ENCODE measurements at places on chromosomes 3 and 15. TPM values are rescaled to one million over a fixed set of nuclear protein-coding genes. Genes with fewer than 3 reads are reported as not detected.

DNA sequence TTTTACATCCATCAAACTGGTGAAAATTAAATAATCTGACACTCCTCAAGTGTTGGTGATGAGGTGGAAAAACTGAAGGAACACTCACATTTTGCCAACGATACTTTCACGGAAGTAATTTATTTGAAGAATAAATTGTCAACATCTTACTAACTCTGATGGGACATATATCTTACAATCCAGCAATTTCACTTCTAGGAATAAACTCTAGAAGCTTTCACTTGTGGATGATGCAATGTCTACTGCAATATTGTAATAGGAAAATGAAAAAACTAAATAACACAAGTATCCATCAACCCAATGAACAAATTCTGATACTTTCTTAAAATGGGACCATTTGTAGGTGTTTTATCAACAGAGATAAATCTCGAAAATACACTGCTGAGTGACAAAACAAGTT lies 16.2 kb upstream of the LIPC start:
- no peak overlapping the region for H3K4me3 ChIP-seq
- DNase-seq = no peak
- H3K4me1 ChIP-seq = no peaks in the 10 kb centered on the region
- no peaks in the 10 kb centered on the region for H3K36me3 ChIP-seq
- H3K27me3 ChIP-seq = no peaks in the 10 kb centered on the region

- H3K36me3 ChIP-seq = no peaks in the 10 kb centered on the region
- peak; percentile 52 for DNase-seq
- H3K27me3 ChIP-seq = no peaks in the 10 kb centered on the region
- peak overlapping the region; percentile 87 for H3K4me3 ChIP-seq
These were observed 1.3 kb downstream of the TLE3 start for GRCh38 chr15:70096215-70097062.

- H3K27ac ChIP-seq = no peak overlapping the region
- no peak overlapping the region for H3K4me3 ChIP-seq
- H3K36me3 ChIP-seq = no peaks in the 10 kb centered on the region
- no peaks in the 10 kb centered on the region for H3K27me3 ChIP-seq
- no peaks in the 10 kb centered on the region for H3K4me1 ChIP-seq
These were observed 42.7 kb downstream of the ITGA11 start for GRCh38 chr15:68389041-68389930.

GRCh38 chr3:43073836-43074220 lies 32.1 kb downstream of the POMGNT2 start:
- no peak overlapping the region for H3K27ac ChIP-seq
- no peak for DNase-seq
- H3K27me3 ChIP-seq = no peaks in the 10 kb centered on the region

DNA sequence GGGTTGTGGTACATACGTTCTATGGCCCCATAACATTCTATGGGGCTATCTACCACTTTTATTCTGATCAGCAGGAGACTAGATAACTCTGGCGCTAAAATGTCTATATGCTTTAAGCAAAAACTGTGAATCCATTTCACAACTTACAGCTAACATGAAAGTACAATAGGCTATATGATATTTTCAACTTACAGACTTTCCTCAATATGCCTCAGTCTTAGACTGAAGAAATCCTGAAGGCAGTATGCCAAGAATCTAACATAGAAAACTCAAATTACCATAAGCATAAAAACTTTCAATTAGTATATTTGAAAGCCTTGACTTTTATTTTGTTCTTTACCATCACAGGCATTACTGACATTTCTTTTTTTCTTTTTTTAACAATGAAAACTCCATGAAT lies 81.4 kb downstream of the CBLB start:
- H3K27me3 ChIP-seq = no peaks in the 10 kb centered on the region
- H3K27ac ChIP-seq = no peak overlapping the region
- no peak overlapping the region for H3K4me3 ChIP-seq
- DNase-seq = no peak
- H3K4me1 ChIP-seq = peaks cover 4% of the 10 kb centered on the region
- no peaks in the 10 kb centered on the region for H3K36me3 ChIP-seq

GRCh38 chr3:15440891-15441290 lies 13.5 kb downstream of the EAF1 start:
- H3K36me3 ChIP-seq = peaks cover 28% of the 10 kb centered on the region
- no peak for DNase-seq
- H3K27ac ChIP-seq = no peak overlapping the region
- no peaks in the 10 kb centered on the region for H3K4me1 ChIP-seq
- H3K4me3 ChIP-seq = no peak overlapping the region
- H3K27me3 ChIP-seq = no peaks in the 10 kb centered on the region

GRCh38 chr15:52255008-52255407 lies 40.6 kb downstream of the MYO5C start:
- DNase-seq = no peak
- H3K36me3 ChIP-seq = peaks cover 4% of the 10 kb centered on the region
- peaks cover 10% of the 10 kb centered on the region for H3K4me1 ChIP-seq
- H3K27me3 ChIP-seq = no peaks in the 10 kb centered on the region
- H3K4me3 ChIP-seq = no peak overlapping the region

DNA sequence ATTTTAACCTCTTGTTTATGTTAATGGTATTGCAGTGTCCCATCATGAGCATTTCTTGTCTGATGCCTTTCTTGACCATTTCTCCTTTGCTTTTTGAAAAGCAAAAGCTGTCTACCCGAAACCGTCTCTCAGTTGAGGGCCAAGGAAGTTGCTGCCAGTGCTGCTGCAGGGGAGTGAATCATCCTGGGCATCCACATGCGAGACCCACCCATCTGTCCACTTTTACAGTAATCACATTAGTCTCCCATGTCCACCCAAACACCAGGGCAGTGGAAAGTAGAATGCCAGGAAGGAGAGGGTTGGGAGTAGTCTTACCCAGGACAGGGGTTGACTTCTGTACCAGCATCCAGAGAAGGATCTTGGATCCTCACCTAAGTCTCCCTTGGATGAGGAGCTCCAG lies 48.6 kb upstream of the TEX264 start:
- no peaks in the 10 kb centered on the region for H3K36me3 ChIP-seq
- no peaks in the 10 kb centered on the region for H3K27me3 ChIP-seq
- no peak overlapping the region for H3K27ac ChIP-seq
- H3K4me3 ChIP-seq = no peak overlapping the region

DNA sequence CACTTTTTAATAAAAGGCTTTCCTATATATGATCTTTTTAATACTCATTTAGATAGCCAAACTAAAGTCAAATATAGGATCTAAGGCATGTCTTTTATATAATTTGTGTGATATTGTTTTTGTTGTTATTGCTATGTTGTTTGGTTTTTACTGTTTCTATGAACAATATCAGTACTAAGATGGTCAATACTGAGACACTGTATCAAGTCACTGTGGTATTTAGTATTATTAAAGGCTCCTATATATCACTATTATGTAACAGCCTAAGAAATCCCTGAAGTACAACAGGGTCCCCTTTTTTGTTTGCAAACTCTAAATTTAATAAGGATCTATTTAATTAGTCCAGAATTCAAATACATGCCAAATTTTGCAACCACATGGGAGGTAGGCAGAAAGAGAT lies 61.9 kb downstream of the TBC1D5 start:
- H3K27ac ChIP-seq = no peak overlapping the region
- no peaks in the 10 kb centered on the region for H3K27me3 ChIP-seq
- no peak for DNase-seq
- no peaks in the 10 kb centered on the region for H3K4me1 ChIP-seq

DNA sequence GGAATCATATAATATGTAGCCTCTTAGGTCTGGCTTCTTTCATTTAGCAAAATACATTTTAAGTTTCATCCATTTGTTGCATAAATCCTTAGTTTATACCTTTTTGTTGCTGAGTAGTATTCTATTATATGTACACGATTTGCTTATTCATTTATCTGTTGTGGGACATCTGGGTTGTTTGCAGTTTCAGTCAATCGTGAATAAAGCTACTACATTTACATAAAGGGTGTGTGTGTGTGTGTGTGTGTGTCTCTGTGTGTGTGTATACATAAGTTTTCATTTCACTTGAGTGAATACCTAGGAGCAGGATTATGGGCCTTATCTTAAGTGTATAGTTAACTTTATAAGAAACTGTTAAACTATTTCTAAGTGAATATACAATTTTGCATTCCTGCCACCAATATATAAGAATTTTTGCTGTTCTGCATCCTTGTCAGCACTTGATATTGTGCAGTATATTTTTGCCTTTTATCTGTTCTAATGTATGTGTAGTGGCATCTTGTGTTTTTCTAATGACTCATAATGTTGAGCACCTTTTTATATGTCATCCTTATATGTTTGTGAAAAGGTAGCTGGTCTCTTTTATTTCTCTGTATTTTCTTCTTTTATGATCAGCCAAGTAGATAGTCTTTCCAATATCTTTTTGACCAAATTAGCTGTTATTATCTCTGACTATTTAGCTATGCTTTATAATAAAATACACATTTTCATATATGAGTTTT lies 55.0 kb downstream of the GLCE start:
- peaks cover 4% of the 10 kb centered on the region for H3K4me1 ChIP-seq
- H3K27ac ChIP-seq = no peak overlapping the region
- DNase-seq = no peak
- no peak overlapping the region for H3K4me3 ChIP-seq
- no peaks in the 10 kb centered on the region for H3K27me3 ChIP-seq

- H3K4me3 ChIP-seq = no peak overlapping the region
- no peaks in the 10 kb centered on the region for H3K27me3 ChIP-seq
- H3K27ac ChIP-seq = no peak overlapping the region
- no peaks in the 10 kb centered on the region for H3K4me1 ChIP-seq
- H3K36me3 ChIP-seq = no peaks in the 10 kb centered on the region
- no peak for DNase-seq
These were observed 46.0 kb upstream of the GLCE start for GRCh38 chr15:69114331-69114928.

DNA sequence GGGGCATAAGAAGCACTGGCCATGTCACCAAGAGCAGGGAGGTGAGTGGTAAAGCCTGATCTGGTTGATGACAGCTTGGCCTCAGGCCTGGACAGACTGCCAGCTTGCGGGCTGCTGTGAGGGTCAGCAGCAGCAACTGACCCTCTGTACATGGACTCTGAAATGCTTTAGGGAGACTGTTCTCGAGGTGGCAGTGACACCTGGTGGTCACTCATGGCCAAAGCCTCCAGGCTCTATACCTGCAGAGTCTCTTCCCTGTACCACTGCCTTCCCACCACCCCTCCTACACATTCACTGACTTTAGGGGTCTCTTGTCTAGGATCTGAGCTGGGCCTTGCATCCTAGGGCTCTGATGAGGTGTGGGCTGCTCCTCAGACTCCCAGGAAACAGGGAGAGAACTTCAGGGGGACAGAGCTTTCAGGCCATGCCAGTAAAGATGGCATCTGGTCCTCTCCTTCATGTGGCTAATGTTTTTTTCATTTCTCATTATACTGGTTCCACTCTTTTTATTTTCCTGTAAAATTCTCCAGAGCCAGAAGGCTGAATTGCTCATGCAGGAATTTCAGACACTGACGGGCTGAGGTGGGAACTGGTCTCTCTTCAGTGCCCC lies 17.2 kb upstream of the TIMP4 start:
- DNase-seq = peak; percentile 21
- no peaks in the 10 kb centered on the region for H3K36me3 ChIP-seq
- H3K4me3 ChIP-seq = no peak overlapping the region

GRCh38 chr3:133962849-133963248 lies 66.9 kb downstream of the SLCO2A1 start:
- no peaks in the 10 kb centered on the region for H3K27me3 ChIP-seq
- H3K4me1 ChIP-seq = no peaks in the 10 kb centered on the region
- H3K36me3 ChIP-seq = no peaks in the 10 kb centered on the region

DNA sequence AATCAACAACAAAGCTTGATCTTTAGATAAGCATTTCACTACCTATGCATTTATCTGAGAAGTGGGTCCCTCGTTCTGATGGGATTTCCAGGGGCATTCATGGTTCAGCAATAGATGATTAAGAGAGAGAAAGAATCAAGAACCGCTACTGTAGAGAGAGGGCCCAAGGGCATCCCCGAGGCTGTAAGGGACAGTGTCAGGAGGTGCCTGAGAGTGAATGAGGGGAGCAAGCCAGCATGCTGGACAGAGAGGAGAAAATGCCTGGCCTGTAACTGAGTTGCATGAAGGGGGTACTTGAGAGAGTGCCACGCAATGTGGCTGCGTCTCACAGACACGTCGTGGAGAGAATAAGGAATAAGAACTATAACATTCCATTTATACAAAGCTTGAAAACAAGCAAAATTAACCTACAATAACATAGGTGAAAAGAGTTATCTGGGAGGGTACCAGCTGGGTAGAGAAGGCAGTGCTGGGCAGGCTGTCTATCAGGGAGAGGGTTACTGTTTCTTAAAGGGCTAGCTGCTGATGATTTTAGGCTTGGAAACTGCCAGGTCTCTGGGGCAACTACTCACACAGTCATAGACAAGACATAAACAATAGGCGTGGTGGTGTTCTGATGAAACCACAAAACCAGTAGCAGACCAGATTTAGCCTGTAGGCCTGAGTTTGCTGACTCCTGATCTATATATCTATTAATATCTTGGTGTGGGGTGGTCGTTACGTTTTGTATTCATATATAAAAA lies 374.6 kb upstream of the CFAP20DC start:
- H3K27ac ChIP-seq = no peak overlapping the region
- no peak overlapping the region for H3K4me3 ChIP-seq
- no peak for DNase-seq
- no peaks in the 10 kb centered on the region for H3K4me1 ChIP-seq
- no peaks in the 10 kb centered on the region for H3K27me3 ChIP-seq

- no peaks in the 10 kb centered on the region for H3K4me1 ChIP-seq
- no peaks in the 10 kb centered on the region for H3K36me3 ChIP-seq
- no peak overlapping the region for H3K27ac ChIP-seq
- peak; percentile 36 for DNase-seq
- no peaks in the 10 kb centered on the region for H3K27me3 ChIP-seq
These were observed 57.5 kb upstream of the KLF13 start for GRCh38 chr15:31268911-31269784.

GRCh38 chr3:72481542-72481941 lies 366.7 kb downstream of the SHQ1 start:
- H3K27me3 ChIP-seq = no peaks in the 10 kb centered on the region
- H3K36me3 ChIP-seq = no peaks in the 10 kb centered on the region
- H3K27ac ChIP-seq = no peak overlapping the region
- DNase-seq = no peak
- peaks cover 9% of the 10 kb centered on the region for H3K4me1 ChIP-seq

- H3K4me3 ChIP-seq = no peak overlapping the region
- no peak for DNase-seq
- no peak overlapping the region for H3K27ac ChIP-seq
- H3K27me3 ChIP-seq = no peaks in the 10 kb centered on the region
- H3K4me1 ChIP-seq = no peaks in the 10 kb centered on the region
These were observed 27.2 kb upstream of the MEX3B start for GRCh38 chr15:82072926-82073537.

The FBXW12 gene
- total RNA-seq = 4.0 TPM

The MAP6D1 gene
- 6.3 TPM for total RNA-seq

The RPP25 gene
- total RNA-seq = 3.1 TPM

The TGM5 gene
- not detected for total RNA-seq

The SGO1 gene
- 0.14 TPM for total RNA-seq

The ACKR4 gene
- 1.4 TPM for total RNA-seq

Measured in pancreas (tissue), 10 donors.